ENCODE measurements at places on chromosomes 13 and 19.
A peak's percentile ranks its signal among the peaks of the same experiment; 100 is the strongest.

- peak; percentile 15 for DNase-seq
Observed at GRCh38 chr13:99056381-99057014, 78.6 kb upstream of the DOCK9 start.

DNA sequence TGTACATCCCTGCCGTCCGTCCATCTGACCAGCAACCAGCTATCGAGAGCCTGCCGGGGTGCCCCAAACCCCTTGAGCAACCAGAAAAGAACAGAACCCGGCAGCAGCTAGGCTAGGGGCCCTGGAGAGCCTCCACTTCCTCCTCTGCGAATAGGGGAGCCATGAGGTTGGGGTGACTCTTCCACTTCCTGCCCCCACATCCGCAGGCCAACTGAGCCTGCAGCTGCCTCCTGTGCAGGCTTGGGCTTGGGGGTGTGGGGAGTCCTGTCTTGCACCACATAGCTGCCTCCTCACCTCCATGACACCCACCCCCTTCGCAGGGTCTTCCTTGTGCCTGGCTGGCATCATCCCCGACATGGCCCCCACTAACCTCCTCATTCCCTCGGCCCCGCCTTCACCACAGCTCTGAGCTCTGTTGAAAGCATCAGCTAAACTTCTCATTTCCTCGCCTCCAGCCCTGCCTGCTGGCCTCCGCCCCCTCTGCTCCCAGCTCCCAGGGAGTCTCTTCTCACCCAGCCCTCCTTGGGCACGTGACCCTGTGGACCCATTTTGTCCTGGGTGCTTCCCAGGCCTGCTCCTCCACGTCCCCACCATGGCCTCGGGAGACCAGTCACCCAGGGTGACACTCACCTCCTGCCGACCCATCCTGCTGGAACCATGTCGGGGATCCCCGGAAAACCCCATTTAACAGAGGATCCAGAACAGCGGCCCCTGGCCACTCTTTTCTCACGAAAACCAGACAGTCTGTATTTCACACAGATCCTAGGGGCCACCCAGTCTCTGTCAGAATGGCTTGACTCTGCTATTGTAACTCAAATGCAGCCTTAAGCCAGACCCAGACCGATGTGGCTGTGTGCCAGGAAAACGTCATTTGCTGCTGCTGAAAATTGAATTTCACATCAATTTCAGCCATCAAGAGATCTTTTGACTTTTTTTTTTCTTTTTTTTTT is 50.4 kb downstream of the MYO9B start:
- DNase-seq, result no peak

- DNase-seq, result no peak
Observed at GRCh38 chr19:28299649-28300048, 913.3 kb downstream of the UQCRFS1 start.

DNA sequence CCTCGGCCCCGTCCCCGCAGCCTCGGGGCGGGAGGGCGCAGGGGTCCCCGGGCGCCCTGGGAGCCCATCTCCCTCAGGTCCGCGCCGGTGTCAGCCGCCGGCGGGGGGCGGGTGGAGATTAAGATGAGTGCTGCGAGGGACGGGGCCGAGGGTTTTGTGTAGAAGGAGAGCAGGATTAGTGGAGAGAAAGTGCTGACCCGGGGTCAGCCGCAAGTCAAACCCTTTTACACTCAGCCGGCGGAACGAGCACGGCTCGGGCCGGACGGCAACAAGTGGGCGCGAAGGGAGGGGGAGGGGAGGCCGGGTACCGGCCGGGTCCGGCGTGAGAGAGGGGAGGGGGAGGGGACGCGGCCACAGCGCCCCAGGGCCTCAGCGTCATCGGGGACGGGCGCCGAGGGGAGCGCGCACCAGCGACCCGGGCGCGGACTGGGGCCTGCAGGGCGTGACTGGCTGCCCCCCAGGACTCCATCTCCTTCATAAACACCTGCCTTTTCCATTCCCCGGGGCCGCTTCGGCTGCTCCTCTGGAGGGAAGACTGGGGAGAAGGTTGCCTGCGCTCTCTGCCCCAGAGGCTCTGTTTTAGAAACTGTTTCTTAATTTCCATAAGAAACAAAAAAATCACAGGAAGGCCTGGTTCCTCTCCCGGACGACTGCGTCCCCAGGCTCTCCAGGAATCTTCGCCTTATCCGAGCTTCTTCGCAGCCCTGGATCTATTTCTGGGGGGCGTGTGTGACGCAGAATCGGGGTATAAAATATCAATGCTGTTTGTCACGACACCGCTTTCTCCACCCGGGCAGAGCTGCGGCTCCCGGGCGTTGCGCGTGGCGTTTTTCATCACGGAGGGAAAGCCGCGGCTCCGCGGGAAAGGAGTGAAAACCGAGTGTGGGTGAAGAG is 6.5 kb downstream of the SOX1 start:
- no peak for DNase-seq

DNA sequence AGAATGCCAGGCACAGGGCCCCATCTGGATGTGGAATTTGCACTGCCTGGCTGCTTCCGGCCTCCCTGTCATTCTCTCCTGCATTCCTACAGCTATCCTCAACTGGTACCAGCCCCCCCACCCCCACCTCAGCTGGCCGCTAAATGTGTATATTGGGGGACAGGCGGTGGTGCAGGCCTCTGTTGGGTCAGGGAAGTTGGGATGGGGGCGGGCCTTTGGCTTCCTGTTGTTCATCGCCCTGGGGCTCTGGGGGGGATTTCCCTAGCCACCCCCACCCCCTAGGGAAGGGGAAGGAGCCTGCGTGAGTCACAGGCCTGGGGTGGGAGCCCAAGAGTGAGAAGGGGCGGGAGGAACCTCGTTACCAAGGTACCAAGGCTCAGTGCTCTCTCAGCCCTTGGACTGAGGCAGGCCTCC is 10.6 kb downstream of the POU2F2 start:
- peak; percentile 80 for DNase-seq

DNA sequence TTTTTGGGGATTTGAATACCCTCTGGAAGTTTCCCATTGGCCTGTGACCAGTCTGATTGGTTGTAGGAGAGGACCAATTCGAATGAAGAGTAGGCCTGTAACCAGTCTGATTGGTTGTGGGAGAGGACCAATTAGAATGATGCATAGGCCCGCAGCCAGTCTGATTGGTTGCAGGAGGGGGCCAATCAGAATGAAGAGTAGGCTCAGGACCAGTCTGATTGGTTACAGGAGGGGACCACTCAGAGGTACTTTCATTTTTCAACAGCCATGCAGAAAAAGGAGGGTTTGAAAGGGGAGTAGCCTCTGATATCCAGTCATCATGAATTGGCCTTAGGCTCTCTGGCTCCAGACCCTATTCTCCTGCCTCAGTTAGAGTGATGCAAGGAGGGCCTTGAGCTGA is 30.4 kb upstream of the SLC1A5 start:
- no peak for DNase-seq

DNA sequence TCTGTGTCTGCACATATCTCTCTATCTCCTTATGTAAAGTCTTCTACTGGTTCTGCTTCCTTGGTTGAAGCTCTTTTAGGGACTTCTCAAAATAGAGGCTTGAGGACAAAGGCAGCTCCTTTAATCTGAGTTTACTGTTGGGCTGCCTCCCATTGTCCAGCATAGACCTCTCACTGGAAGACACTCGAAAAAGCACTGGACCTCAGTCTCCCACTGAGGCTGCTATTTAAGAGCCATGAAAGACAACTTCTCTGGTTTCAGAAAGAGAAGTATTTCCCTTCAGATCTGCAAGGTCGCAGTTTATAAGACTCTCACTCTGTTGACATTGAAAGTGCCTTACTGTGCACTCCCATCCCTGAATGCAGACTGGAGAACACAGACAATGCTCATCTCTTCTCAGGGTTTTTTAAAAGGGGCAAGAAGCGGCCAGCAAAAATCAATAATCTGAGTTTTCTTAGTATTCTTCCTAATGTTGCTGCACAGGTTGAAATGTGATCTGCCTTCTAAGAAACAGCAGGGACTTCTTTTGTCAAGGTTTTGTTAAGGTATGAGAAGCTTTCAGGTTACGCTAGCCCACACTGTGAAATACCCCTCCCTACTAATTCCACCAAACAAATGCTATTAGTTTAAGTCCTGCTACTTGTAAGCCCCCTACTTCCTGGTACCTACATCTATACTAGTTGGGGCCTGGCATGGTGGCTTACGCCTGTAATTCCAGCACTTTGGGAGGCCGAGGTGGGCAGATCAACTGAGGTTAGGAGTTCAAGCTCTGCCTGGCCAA is 450.0 kb upstream of the SLC10A2 start:
- DNase-seq, result no peak

DNA sequence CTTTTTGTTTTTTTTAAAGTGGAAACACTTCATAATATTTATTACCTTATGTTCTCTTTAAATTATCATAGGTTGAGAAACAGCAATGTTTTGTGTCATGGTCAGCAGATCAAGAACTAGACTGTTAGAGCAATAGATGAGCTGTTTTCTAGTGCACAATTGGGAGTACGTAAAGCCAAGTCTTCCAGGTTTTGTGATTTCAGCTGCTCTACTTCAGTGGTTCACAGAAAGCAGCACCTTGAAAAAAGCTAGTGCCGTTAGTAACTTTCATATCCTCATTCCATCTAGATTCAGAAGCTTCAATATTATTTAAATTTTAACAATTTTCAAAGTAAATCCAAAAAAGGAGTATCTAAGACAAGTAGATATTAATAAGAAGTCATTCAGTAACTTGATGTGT is 1.9 kb downstream of the GPR18 start:
- no peak for DNase-seq

DNA sequence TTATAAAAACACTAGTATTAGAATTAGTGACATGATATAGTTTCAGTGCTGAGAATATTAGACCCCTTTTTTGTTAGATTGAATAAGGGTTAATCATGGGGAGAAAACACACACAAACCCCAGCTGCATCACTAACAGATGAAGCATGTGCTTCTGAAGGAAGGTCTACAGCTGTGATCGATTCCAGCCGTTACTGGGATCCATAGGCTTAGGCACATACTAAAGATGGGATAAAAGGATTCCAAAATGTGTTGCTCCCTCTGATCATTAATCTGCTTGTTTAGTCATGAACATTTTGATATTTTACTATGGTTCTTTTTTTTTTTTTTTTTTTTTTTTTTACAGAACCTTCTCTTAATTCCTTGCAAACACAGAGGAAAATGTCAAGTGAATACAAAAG is 1591.3 kb downstream of the EFNB2 start:
- no peak for DNase-seq

DNA sequence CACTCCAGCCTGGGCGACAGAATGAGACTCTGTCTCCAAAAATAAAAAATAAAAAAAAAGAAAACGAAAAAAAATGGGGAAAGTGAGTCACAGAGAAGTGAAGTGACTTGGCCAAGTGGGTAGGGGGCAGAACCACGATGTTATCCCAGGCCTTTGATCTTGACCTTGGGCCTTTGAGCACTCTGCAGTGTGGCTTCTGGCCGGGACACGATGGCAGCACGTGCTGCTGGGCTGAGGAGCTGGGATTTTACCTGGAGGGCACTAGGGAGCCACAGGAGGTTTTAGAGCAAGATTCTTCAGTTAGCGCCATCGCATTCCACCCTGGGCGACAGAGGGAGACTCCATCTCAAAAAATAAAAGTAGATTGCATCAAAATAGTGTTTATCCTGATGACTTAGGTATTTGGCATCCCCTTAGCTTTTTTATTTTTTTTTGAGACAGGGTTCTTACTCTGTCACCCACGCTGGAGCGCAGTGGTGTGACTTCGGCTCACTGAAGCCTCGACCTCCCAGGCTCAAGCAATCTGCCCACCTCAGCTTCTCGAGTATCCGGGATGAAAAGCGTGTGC is 4.3 kb upstream of the TLE5 start:
- DNase-seq, result no peak

GRCh38 chr13:64438084-64438483 is 2792.1 kb downstream of the PCDH9 start:
- no peak for DNase-seq

DNA sequence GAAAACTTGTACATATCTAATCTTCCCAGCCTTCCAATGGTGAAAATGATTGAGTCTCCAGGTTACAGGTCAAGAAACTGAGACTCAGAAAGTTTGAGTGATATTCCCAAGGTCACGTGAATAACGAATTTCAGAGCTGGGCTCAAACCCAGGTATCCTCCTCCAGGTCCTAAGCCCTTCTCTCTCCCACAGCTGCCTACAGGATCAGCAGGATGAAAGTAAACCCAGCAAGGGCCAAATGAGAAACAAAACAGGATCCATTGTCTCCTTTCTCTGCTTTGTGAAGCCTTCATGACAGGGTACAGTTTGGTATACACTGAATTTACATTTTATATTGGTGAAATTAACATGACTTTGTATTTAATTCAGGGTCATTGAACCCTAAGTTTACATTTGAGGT is 208.1 kb downstream of the RBM26 start:
- no peak for DNase-seq

GRCh38 chr13:99935772-99936171 is 35.8 kb downstream of the ZIC5 start:
- no peak for DNase-seq

- no peak for DNase-seq
Observed at GRCh38 chr13:105894697-105895096, 640.8 kb downstream of the EFNB2 start.

GRCh38 chr19:30395283-30395682 is 23.1 kb downstream of the ZNF536 start:
- DNase-seq, result no peak

- no peak for DNase-seq
Observed at GRCh38 chr19:18789883-18790565, 1.1 kb downstream of the COMP start.

- no peak for DNase-seq
Observed at GRCh38 chr13:111584101-111584672, 263.7 kb downstream of the TEX29 start.

GRCh38 chr19:18903156-18904037 is 7.4 kb upstream of the CERS1 start:
- no peak for DNase-seq

- DNase-seq, result peak; percentile 0
Observed at GRCh38 chr13:92259523-92259922, 861.1 kb downstream of the GPC5 start.

DNA sequence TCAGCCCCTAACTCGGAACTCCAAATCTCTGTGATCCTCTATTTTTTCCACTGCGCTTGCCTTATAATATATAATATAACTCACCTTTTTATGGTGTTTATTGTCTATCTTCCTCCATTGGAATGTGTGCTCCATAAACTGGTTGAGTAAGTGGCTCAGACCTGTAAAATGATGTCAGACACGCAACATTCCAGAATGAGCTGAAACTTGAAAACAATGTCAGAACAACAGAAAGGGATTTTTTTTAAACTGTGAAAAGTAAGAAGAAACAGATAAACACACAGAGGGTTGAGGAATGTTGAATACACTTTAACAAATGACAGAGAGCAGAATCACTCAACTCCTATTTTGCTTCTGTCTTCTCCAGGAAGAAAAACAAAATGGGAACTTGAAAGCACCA is 19.1 kb upstream of the FAM216B start:
- peak; percentile 23 for DNase-seq

GRCh38 chr19:49149652-49150105 is 5.5 kb downstream of the HRC start:
- DNase-seq, result peak; percentile 66

GRCh38 chr13:103009051-103009840 is 57.0 kb downstream of the SLC10A2 start:
- DNase-seq, result no peak

DNA sequence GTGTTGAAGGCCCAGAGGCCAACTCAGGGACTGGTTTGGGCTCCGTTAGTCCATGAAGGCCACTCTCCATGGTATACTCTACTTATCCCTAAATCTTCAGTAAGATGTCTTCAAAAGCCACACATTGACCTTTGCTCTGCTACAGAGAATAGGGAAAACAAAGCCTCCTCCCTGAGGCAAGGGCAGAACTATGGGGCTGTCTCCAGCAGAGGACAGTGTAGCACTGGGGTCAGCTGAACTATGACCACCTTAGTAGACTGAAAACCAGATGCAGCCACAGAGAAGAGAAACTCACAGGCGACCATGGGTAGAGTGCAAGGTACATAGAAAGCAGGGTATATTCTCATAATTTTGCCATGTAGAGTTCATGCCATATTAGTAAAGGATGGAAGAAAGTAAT is 587.4 kb downstream of the LMO7 start:
- DNase-seq, result no peak
